ENCODE measurements at places on chromosomes 13 and 19. TPM values are rescaled to one million over a fixed set of nuclear protein-coding genes. Genes with fewer than 3 reads are reported as not detected.

Gene TLE6
- total RNA-seq = 3.8 TPM

DNA sequence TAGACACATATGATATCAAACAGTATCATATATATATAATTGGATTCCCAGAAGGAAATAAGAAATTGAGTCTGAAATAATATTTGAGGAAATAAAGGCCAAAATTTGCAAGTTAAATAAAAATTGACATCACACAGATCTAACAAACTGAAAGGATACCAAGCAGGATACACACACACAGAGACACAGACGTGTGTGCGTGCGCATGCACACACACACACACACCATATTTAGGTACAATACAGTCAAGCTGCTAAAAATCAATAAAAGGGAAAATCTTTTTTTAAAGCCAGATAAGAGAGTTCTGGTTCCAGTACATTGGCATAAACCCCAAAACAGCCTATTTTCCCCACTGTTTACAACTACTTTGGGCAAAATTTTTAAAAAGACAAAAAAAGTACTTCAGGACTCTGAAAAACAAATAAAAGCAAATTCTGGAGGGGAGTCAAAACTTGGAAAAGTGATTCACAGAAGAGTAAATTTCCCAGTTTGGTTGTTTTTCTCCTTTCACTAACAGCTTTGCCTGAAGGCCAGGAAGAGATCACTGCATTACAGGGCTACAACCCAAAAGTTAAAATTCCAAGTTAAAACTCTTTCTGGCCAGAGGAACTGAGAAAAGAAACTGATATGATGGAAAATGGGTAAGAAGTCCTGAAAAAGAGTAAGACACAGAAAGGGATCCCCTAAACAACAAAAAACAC lies 16.2 kb downstream of the MYCBP2 start:
- no peak for DNase-seq

DNA sequence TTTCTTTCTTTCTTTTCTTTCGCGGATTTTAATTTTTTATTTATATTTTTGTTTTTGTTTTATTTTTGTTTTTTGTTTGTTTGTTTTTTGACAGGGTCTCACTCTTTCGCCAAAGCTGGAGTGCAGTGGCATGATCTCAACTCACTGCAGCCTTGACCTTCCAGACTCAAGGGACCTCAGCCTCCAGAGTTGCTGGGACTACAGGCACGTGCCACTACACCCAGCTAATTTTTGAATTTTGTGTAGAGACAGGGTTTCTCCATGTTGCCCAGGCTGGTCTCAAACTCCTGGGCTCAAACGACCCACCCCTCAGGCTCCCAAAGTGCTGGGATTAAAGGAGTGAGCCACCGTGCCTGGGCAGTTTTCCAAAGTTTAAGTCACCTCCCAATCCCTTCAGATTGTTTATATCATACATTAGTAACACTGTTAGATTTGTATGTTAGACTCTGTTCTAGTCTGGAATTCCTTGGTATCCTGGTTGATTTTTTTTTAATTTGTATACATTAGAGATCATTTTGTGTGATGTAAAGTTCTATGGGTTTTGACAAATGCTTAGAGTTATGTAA lies 597.3 kb downstream of the DCT start:
- no peak for DNase-seq

Gene ZNF653
- total RNA-seq = 13.4 TPM

Data from type B pancreatic cell (in vitro differentiated cells).